ENCODE measurements at places on chromosomes 1 and 21. TPM values are rescaled to one million over a fixed set of nuclear protein-coding genes. Genes with fewer than 3 reads are reported as not detected.

GRCh38 chr21:37032293-37032692 is 25.8 kb downstream of the RIPPLY3 start:
- no peak for DNase-seq

CELSR2 gene
- 0.90 TPM for total RNA-seq

GRCh38 chr1:110341872-110342331 is 2.7 kb downstream of the RBM15 start:
- DNase-seq: no peak

DNA sequence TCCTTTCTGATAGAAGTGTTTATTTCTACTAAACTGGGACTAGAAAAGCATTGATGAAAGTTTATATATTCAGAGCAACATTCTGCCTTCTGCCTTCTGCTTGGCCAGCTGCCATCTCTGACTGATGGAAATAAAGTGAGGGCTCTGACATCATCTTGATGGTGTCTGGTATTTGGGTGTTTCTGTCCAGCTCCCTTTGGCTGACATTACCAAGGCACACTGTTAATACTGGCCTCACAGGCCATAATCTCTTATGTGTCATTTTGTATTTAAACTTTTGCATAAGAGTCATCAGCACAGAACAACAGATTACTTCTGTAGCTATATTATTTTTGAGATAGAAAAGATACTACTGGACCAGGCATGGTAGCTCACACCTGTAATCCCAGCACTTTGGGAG is 216.9 kb downstream of the RYR2 start:
- no peak for DNase-seq

GRCh38 chr1:41539418-41539805 is 54.9 kb upstream of the EDN2 start:
- no peak for DNase-seq

HYI gene
- 33.2 TPM for total RNA-seq

GRCh38 chr1:151292207-151293030 is 10.3 kb downstream of the ZNF687 start:
- DNase-seq: no peak

UBL4B gene
- total RNA-seq: not detected

SERPINC1 gene
- total RNA-seq: not detected

Data from fibroblast of the aortic adventitia (primary cell).